ENCODE measurements at places on chromosomes 4 and X.

- DNase-seq: no peak
Measured at GRCh38 chr4:54157606-54158005, 57.6 kb downstream of the GSX2 start.

GRCh38 chrX:46687619-46688018, 71.3 kb downstream of the SLC9A7 start:
- DNase-seq: no peak

GRCh38 chr4:76590798-76591281, 155.8 kb downstream of the SHROOM3 start:
- no peak for DNase-seq

- no peak for DNase-seq
Measured at GRCh38 chrX:54798137-54798536, at the start of gene ITIH6. ITIH6 (minus strand) TSS chrX:54798255; CDS start chrX:54798210, 45 bp downstream.

GRCh38 chr4:4719436-4719835, 140.0 kb upstream of the MSX1 start:
- DNase-seq: no peak

- DNase-seq: no peak
Measured at GRCh38 chr4:146098978-146099377, 76.5 kb upstream of the LSM6 start.

GRCh38 chr4:6916069-6916586, 6.5 kb downstream of the TBC1D14 start:
- no peak for DNase-seq

- no peak for DNase-seq
Measured at GRCh38 chr4:8831221-8832112, 40.2 kb downstream of the HMX1 start.

DNA sequence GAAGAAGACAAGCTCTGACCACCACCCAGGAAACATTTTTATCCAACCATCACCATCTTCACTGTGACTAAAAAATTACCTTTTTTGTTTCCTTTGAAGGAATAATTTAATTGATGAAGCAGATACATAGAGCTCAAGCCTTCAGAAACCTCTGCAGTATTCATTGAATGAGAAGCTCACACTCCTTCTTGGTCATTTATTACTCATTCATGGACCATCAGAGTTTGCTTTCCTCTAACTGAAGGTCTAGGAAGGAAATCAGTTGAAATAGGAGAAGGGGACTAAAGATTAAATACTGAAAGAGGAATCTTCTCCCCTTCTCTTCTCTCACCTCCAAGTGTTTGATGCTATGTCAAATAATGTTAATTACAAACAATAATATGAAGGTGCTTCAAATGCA, 290.6 kb upstream of the KLF3 start:
- no peak for DNase-seq

- DNase-seq: no peak
Measured at GRCh38 chrX:107506596-107507031, 57.2 kb downstream of the FRMPD3 start.

DNA sequence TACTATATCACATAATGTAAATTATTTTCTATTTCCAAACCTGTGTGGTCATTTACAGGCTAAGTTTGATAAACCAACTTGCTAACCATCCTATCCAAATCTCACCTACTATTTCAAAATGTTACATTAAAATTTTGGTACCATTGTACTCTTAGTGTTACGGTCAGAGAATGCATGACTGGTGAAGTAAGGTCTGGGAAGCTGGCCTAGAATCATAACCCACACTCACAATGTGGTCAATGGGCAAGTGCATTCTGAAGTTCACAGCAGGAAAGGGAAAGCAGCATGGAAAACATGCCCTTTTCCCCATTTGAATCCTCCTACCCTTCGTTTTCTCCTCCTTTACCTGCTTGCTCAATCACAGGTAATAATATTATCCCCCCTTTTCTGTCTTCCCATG, 54.4 kb downstream of the PPP3CA start:
- DNase-seq: no peak

DNA sequence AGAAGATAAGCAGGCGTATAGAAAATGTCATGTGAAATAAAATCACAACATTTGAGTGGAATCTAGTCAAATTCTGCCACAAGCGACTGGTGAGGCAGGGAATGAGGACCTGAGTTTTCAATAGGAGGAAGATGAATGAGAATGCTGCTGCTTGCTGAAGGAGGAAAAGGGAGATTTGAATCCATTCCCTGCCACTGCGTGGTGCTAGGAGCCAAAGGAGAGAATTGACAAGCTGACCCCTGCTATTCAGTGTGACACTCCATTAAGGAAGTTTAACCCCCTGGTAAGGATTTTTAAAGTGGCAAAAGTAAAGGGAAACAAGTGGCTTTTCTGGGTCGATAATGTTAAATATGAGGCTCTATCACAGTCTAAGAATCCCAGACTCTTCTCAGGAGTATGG, 314.0 kb downstream of the NAF1 start:
- no peak for DNase-seq

- no peak for DNase-seq
Measured at GRCh38 chr4:15668566-15669435, 12.8 kb upstream of the FAM200B start.

DNA sequence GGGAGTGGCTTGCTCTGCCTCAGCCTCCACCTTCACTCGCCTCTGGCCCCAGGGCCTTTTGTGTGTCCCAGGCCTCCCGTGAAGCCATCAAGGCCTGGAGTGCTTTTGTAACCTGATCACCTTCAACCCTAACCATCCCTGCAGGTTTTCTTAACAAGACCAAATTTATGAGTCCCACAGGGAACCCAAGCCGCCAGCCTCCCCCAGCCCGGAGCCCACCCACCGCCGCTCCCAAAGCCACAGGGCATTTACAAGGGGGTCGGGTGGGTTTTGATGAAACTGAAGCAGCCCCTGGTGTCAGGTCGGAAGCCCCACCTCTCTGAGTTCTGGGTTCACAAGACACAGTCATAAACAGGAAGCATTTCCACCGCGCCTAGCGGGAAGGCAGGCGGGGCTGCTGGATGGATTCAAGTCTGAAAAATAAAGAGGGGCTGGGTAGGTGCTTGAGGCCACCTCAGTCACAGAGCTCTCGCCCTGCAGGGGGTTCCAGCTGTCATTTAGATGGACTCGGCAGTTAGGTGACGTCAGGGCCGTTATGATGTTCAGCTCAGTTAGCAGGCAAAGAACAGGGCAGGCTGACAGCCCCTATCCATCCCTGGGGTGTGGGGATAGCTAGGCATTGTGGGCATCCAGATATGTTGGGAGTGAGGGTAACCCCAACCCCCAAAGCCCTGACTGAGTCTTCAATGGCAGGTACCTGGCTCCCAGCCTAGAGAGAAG, 128.5 kb downstream of the BCOR start:
- DNase-seq: no peak

DNA sequence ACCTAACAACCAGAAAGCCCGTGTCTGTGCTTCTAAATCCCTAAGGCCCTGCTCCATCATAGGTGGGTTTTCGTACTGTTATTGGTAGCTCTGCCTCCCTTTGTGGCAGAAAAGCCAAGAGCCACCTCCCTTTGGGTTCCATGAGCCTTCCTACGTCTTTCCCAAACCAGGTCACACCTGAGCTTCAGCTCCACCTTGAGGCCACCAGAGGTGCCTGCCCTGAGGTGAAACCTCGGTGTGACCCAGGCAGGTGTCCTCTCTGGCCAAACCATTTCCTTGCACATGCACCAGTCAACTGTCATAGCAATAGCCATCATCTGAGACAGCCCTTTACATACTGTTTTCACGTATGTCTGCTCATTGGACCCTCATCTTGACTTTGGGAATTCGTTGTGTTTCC, 188.0 kb upstream of the RBPJ start:
- no peak for DNase-seq

- no peak for DNase-seq
Measured at GRCh38 chrX:150084496-150085229, 146.4 kb upstream of the EOLA2 start.

- no peak for DNase-seq
Measured at GRCh38 chr4:37717576-37717975, 31.4 kb upstream of the RELL1 start.

- no peak for DNase-seq
Measured at GRCh38 chr4:110622841-110623717, at the start of gene PITX2. PITX2 (minus strand) TSS chr4:110623077; CDS start chr4:110622460, 617 bp downstream.

DNA sequence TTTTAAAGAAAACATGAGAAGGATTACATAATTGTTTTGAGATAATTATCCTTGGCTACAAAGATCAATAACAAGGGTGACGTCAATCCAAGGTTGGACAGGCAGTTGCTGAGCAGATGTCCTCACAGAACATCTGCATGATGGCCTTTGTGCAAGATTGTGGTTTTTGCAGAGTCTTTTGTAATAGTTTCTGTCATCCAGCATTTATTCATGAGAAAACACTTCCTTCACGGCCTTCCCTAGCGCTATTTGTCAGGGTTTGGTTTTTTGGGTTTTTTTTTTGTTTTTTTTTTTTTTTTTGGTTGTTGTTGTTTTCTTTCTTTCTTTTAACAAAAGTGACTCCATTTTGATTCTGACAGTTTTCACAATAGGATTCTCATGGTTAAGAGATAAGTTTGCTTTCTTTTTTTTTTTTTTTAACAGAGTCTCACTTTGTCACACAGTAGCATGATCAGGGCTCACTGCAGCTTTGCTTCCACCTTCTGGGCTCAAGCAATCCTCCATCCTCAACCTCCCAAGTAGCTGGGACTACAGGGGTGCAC, 31.5 kb upstream of the ELF2 start:
- DNase-seq: peak; percentile 97

GRCh38 chr4:151389311-151389710, 19.7 kb upstream of the FHIP1A start:
- DNase-seq: no peak

GRCh38 chr4:77697860-77698590, 92.4 kb downstream of the CXCL13 start:
- DNase-seq: peak; percentile 31

DNA sequence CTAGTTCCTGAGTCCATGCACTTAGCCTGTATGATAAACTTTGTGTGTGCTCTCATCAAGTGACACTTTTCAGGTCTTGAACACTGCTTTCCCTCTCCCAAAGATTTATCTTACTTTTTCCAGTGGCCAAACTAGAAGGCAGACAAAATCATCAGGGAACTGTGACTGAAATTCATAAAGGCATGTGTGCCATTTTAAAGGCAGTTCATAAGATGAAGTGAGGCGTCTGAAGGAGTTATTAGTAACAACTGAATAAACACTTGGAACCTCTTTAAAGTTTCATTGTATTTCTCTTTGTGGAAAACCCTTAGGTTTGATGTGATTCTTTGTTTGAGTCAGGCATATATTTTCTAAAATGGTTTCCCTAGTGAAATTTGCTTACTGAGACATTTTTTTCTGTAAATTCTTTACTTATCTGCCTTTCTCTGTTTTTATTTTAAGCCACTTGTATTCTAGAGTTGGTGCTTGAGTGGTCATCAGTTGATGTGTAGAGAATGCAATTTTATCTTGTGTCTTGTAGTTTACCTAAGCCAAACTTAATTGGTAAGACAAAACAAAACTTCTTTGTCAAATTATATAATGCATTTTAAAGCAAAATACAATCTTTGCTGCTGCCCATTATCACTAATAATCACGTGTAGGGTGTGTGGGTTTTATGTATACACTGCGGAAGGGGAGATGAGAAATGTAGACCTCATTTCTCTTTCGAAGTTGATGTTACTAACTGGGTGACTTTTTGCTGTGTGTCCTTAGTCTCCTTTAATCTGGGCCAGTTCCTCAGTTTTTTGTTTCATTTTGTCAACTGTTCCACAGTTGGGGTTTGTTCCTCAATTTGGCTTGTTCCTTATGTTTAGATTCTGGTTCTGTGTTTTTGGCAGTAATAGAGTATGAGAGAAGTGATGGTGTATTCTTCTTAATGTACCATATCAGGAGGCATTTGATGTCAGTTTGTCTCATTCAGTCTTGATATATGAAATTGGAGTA, 56.8 kb downstream of the RBPJ start:
- DNase-seq: peak; percentile 63

- DNase-seq: no peak
Measured at GRCh38 chr4:126465341-126465740, 1150.6 kb downstream of the FAT4 start.

- DNase-seq: no peak
Measured at GRCh38 chrX:110920991-110921390, 125.4 kb upstream of the CHRDL1 start.

- no peak for DNase-seq
Measured at GRCh38 chrX:17065100-17065499, 118.6 kb downstream of the REPS2 start.
